Cerebellum (tissue), 4 donors: ENCODE measurements at places on chromosomes 12 and 14.

DNA sequence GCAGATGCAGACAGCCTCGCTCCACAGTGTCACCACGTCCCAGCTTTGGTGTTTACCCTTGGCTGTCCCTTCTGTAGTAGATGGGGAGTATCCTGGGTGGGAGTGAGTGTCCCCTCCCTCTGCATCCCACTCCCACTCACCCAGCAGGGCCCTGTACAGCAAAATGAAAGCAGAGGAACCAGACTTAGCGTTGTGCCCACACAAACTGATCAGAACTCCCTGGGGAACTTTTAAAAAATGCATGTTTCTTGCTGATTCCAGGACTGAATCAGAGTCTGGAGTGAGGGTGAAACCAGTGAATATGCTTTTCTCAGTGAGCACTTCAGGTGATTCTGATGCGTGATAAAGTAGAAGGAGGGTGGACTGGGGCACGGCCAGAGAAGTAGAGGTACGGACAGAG, 2.9 kb downstream of the ACVRL1 start:
- no peak for DNase-seq

GRCh38 chr12:80170915-80171314, 71.6 kb downstream of the OTOGL start:
- DNase-seq, result no peak

GRCh38 chr12:108561852-108562347, 496 bp upstream of the ISCU start:
- no peak for DNase-seq

DNA sequence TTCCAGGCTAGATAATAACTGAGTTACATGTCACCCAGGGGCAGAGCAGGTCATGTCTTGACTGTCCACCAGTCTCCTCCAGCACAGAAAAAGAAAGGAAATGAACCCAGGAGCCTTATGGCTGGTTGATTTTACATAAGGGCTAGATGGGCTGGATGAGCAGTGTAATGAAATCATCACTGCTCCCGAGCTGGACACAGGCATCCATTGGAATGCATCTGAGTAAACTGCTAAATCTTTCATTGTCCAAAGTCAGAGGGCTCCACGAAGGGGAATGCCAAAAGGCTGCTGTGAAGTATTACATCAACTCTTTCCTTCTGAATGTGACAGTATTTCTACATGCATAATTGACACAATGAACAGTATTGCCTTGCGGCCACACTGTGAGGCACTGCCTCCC, 30.1 kb upstream of the TSPAN11 start:
- DNase-seq, result no peak

DNA sequence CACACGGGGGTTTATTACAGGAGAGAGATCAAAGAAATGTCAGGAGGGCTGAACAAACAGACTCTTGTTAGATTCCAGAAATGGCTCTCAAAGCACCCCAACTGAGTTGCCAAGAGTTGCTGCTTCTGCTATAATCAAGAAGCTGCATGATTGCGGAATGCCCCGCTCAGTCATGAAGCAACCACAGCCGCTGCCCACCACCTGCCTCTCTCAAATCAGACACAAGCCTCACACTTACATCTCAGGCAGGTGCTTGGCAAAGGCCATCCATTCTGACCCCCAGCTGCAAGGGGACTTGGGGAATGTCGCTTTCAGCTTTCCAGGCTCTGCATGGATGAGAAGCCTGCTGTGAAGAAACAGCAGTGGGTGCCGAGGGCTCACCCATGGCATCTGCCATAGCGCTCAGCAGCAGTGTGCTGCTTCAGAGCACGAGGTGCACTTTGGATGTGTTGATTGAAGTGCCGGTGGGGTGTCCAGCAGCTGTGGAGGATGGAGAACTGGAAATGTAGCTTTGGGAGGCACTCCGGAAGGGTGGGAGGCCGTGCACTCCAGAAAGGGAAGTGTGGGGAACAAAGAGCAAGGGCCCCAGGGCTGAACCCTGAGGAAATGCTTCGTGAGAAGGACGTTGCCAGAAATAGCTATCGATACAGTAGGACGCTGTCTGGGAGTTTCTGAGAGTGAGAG, 37.7 kb downstream of the LRRC74A start:
- DNase-seq, result no peak
